NCI-H2171 (cell line): ENCODE measurements at places on chromosomes 12 and 14.

DNA sequence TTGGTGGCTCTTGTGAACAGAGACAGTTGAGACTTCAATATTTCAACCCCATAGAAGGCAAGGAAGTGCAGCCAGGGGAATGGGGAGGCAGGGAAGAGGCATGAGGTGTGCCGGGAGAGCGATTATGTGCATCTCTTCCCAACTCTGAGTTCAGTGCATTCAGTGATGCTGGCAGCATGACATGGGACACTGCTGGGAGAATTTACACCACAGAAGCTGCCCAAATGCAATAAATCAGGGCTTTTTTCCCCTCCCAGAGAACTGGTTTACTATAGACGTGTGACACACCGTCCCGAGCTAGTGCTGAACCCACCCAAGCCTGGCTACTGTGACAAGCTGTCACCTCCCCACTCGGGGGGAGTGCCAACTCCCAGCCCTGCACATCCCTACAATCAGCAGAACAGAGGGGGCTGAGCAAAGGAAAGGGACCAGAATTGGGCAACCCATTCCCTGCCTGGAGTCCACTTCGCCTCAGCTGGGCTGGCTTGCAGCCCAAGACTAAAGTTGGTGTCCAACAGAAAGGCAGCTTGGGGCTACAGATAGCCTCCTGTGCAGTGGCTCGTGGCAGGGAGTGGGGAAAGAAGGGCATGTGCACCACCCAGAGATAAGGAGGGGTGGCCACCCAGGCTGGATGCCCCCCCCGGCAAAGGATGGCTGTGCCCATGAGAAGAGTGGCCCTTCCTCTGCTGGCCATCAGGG lies 16.7 kb downstream of the AHSA1 start:
- no peak for DNase-seq

DNA sequence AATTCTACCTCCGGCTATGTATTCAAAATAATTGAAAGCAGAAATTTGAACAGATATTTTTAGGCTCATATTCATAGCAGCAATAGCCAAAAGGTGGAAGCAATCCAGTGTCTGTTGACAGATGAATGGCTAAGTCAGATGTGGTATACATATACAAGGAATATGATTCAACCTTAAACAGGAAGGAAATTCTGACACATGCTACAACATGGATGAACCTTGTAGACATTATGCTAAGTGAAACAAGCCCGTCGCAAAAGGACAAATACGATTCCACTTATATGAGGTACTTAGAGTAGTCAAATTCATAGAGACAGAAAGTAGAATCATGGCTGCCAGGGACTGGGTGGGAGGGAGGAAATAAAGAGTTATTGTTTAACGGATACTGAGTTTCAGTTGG lies 331.6 kb downstream of the PCNX1 start:
- DNase-seq = no peak

- no peak for DNase-seq
Measured at GRCh38 chr12:1760566-1761382, 59.6 kb upstream of the LRTM2 start.

GRCh38 chr12:89969093-89969492 lies 260.5 kb upstream of the ATP2B1 start:
- no peak for DNase-seq

GRCh38 chr12:101439236-101439635 lies 31.7 kb upstream of the ARL1 start:
- no peak for DNase-seq

- DNase-seq = no peak
Measured at GRCh38 chr12:57138526-57139272, 8.7 kb downstream of the LRP1-AS start.

DNA sequence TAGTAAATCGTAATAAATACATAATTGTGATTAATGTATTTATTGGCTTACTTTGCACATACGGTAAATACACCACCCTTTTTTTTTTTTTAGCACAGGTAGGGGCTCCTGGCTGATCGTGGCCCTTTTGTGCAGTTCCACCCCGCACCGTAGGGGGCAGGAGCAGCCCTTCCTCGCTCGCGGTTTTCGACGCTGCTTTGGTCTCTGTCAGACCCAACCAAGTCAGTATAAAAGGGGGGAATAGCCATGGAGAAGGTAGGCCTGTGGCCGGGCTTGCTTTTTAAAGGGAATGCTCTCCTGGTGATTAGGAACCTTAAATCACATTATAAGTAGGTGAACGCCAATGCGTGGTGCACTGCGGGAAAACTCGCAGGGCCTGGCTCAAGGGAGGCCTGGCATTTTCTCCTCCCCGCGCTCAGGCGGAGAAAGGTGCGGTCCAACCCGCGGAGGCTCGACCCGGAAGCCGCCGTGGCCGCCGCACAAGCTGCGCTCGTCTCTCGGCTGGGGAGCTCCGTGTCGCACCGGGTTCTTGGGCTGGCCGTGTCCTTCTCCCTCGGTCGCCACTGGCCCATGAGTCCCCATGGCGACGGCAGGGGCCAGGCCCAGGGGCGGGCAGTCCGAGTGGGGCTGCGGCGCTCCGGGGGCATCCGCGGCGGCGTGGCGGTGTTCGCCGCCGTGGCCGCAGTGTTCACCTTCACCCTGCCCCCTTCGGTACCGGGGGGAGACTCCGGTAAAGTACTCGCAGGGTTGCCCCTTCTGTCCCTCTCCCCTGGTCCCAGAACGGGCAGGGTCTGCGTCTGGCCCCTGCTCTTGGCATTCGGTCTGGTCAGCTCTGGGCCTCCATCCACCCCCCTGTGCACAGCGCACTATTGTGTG lies at the start of gene TMEM260:
TMEM260 (plus strand) TSS at position 454 of the 876 bp plus-strand sequence; CDS start at position 571, 117 bp downstream.
- DNase-seq = peak; percentile 88

- no peak for DNase-seq
Measured at GRCh38 chr14:105861985-105862465, 335.6 kb downstream of the TMEM121 start.

DNA sequence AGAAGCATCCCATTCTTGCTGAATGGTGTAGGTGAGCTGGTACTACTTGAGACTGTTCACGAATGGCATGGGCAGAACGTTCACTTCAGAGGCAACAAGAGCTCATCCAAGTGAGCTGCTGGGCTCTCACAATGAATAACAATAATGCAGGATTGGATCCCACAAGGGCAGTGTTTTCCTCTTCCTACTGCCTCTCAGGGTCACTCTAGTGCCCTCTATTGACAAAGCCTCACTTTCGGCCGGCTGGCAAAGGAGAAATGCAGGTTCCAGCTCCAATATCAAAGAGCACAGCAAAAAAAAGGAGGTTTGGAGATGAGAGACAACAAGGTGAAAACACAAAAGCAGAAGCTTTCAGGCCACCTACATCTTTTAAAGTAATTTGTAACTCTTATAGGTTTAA lies 74.6 kb upstream of the MYF6 start:
- DNase-seq = no peak

- DNase-seq = no peak
Measured at GRCh38 chr12:97912943-97913342, 450.3 kb downstream of the RMST start.

- DNase-seq = peak; percentile 42
Measured at GRCh38 chr12:124837958-124838803, 25.5 kb downstream of the SCARB1 start.

- no peak for DNase-seq
Measured at GRCh38 chr14:98382662-98383061, 889.3 kb downstream of the BCL11B start.

- DNase-seq = no peak
Measured at GRCh38 chr14:55065411-55065810, 14.0 kb downstream of the MAPK1IP1L start.

DNA sequence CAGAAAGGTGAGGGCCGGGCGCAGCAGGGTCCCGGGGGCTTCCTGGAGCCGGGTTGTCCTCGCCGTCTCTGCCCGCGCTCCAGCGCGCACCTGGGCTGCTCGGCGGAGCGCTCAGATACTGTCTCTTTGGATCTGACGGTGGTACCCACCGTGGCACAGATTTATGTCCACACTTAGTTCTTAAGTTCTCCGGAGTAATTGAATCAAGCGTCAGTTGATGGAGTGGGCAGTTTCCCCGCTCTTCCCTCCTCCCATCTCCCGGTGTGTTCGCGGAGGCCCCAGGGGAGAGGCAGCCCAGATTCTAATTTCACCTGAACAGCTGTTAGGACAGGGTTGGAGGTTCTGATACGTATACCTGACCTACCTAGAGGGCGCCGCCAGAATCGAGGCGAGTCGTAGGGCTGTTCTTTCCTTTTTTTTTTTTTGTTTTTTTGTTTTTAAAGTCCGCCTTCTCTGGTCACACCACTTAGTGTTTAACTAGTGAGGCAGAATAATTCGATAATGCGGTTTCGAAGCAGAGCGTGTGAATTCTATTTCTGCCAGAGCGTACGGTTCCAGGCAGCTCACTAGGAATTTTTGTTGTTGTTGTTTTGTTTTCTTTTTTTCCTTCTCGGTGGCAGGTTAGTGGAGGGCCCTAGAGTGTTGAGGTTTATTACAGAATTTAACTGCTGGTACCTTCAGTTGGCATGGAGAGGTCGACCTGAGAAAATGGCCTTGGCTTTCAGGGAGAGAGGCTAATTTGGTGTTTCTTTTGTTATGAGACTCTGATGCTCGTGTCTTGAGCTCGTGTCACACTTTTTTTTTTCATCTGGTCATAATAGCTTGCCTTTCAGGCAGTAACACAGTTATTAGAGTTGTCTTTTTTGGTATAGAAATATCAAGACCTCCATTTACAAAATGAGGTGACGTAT lies 22.3 kb upstream of the GNS start:
- peak; percentile 94 for DNase-seq

DNA sequence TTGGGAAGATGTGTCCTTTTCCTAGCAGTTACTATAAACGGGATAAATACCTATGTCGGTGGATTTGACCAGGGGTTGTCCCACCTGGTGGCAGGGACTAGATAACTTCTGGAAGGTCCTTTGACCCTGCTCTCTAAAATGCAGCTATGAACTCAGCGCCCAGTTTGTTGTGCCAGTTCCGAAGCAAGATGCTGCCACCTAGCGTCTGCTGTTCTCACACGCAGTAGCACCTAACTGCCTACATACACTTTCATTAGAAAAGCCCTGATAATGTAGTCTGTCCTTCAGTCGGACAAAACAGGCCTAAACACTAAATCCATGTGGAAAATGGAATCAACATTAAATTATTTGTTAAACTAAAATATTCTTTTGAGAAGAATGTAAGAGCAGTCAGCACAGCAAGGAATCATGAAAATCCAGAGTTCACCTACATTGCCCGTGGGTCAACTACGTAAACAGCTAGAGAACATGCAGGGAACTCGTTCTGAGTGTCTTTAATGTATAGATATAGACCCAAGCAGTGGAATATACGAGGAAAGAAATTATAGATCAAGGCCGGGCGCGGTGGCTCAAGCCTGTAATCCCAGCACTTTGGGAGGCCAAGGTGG lies 51.1 kb upstream of the CRACR2A start:
- DNase-seq = peak; percentile 86

DNA sequence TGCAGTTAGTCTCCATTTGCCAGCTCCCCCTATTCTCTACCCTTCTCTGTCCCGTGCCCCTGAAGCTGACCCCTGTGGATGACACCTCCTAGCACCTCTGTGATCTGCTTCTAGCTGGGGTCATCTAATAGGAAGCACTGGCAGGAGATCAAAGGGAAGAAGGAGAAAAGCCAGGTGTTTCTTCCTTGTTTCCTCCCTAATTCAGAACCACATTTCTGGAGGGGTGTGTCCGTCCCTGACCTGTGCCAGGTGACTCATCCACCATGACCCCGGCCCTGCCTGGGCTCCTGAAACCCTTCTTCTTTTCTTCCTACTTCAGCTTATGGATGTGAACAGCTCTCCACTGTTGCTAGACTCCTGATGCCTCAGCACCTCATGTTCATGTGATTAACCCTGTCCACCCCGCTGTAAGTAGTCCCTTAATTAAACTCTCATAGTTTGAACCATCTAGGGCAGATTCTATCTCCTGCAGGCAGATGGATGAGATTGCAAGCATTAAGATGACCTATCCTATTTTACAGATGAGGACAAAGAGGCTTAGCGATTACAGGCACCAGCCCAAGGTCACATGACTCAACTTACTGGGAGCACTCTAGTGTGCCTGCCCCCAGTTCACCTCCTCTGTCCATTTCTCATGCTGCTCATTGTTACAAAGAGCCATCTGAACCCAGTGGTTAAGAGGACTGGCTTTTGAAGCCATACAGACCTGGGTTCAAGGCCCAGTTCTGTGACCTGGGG lies 770.5 kb downstream of the MED13L start:
- no peak for DNase-seq

DNA sequence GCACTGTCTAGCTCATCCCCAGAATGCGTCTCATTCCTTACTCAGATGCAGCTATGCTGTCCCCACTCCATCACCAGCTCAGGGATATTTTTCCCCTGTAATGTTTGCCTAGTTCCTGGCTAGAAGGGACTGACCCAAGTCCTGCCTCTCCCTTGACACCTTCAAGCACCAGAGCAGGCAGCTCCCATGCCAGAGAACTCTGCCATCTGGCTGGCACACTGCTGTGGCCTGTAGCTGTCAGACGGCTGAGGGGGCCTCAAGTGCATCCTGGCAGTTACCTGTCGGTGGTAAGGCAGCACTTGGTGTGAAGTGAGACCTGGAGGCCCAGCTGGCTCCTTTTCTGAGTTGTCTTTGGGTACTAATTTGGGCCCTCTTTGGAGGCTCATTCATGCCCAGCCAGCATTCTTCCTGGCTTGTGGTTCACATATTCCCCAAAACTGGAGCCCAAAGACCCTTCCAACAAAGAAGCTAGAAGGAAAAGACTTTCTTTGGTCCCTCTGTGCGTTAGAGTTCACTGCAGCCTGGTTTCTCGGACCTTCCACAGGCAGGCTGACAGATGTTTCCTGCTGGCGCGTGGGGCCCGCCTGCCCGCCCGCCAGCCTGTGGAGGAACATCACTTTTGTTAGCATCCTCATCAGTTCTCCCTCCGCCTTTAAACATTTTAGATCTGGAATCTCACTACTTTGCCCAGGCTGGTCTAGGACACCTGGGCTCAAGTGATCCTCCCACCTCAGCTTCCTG lies 33.0 kb downstream of the RNF34 start:
- no peak for DNase-seq

GRCh38 chr12:1094714-1095113 lies 103.7 kb downstream of the ERC1 start:
- no peak for DNase-seq

DNA sequence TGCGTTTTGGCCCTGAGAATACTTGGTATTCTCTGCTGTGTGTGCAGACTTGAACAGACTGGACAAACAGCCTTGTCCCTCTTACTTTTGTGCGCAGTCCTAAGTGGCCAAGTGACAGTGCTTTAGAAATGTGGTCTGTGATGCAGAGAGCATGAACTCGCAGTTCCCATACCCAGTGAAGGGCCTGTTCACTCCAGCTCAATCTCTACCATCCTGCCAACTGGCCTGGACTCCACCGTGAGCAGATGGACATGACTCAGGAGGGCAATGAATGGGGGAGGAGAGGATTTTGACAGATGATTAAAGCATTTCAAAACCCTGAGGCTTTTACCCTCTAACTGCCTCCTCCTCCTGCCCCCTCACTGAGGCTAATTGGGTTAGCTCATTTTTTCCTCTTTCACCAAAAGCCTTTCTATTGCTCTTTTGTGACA lies 62.5 kb upstream of the PYGL start:
- no peak for DNase-seq

GRCh38 chr12:128928361-128928760 lies 75.1 kb downstream of the GLT1D1 start:
- no peak for DNase-seq

- DNase-seq = no peak
Measured at GRCh38 chr14:37131205-37131604, 41.2 kb downstream of the SLC25A21 start.
